Esophagus squamous epithelium (tissue), 5 donors: ENCODE measurements at places on chromosomes 3 and 15.

- DNase-seq: no peak
These were observed 48.0 kb upstream of the MEX3B start for GRCh38 chr15:82093774-82094211.

DNA sequence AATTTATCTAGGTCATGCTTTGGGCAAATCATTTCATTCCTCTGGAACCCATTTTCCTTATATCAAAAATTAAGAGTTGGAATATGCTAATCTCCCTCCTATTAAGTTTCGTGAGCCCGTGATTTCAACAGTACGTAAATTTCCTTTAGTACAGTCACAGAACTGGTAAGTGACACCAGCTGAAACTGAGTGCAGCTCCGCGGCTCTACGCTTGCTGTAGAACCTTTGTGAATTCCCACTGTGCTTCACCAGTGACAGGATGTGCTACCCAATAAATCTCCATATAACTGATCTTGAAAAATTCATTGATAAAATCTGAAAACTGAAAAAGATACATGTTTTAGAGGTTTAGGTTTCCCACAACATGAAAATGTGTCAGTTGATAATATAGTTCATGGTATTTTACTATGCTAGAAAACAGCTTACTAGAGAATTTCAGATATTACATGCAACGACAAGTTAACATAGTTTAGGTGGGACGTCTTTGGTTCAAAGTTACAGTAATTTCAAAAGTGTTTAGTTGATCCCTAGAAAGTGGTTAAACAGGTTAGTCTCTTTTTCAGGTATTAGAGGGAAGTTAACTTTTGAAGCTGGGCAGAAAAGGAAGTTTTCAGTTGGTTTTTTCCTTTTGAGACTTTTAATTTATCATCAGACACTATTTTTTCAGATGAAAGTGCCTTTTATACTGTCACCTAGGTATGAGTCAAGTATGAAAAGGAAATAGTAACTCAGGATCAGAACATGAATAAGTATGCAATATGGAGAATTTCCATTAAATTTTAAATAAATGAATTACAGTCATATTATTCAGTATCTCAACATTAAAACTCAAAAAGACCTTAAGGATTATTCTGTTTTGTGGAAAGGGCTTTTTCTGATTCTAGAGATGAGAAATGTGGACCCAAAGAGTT lies 57.0 kb downstream of the PPARG start:
- DNase-seq: no peak

- no peak for DNase-seq
These were observed 732.4 kb upstream of the BCHE start for GRCh38 chr3:166569589-166569988.

DNA sequence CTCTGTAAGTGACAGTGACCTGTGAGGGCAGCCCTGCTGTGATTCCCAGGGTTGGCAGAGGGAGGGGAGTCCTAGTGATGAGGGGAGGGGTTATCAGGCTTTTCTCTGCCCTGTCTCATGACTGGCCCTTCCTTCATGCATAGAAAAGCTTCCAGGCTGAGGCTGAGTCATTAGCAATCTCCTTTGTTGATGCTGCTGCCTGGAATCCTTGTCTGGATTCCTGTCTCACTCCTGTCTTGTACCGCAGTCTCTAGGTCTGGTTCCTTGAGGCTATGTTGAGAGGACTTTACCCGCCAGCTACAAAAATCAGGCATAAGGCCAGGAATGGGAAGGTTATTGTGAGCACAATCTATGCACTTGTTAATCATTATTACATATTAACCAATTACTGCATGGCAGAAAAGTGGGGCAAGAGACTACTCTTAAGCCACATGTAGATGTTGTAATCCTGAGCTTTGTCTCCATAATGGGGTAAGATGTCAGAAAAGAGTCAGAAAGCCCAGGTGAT lies 7.2 kb downstream of the KLHL6 start:
- no peak for DNase-seq

DNA sequence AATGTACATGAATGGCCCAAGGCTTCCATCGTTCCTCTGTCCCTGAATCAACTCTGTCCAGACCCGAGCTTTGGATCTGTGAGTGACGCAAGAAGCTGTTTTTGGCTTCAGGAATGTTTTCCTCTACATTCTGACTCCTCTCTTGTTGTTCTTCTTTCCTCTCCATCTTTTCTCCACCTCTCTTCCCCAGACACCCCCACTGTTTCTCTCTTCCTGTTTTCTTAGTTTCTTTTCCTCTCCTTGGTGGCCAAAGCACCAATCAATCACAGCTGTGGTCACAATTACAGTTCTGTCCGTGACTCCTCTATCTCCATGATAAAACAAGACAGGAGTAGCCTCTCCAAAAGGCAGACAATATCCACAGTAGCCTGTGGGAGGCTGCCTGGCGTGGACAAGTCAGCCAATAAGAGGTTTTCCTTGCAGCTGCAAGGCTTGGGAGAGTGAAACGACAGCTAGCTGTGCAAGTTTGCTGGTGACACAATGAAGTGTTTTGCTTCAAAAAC lies 4.9 kb upstream of the TMEM212 start:
- DNase-seq: no peak

DNA sequence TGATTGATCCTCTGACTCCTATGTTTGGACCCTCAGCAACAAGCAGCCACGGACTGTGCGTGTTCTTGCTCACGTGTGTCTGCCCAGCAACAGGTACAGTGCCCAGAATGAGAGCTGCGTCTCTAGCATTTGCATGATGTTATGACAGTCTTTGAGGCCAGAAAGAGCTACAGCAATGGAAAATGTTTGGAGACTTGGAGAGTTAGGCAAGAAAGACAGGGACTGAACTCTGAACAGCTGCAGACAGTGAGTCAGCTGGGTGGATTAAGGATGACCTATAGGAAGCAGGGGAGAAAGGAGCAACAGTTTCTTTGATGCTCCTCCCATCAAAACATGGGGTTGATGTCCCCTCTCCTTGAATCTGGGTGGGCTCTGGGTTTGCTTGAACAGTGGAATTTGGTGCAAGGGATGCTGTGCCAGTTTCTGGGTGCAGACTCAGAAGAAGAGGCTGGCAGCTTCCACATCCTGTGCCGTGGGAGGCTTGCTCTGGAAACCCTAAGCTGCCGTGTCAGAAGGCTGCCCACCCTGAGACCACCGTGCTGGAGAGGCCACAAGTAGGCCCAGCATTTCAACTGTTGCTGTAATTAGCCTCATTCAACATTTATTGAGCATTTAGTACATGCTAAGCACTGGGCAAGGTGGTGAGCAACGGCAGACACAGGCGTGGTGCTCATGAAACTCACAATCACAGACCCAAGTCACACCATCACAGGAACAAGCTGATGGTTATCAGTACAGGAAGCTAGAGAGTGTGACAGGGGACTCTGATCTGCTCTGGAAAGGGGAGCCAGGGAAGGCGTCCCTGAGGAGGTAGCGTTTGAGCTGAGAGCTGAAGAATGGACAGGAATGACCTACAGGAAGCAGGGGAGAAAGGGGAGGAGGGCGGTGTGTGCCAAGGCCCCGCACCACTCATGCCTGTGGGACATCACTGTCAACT lies 21.7 kb downstream of the CCR9 start:
- no peak for DNase-seq

GRCh38 chr3:134608771-134609435 lies 41.9 kb downstream of the KY start:
- no peak for DNase-seq

DNA sequence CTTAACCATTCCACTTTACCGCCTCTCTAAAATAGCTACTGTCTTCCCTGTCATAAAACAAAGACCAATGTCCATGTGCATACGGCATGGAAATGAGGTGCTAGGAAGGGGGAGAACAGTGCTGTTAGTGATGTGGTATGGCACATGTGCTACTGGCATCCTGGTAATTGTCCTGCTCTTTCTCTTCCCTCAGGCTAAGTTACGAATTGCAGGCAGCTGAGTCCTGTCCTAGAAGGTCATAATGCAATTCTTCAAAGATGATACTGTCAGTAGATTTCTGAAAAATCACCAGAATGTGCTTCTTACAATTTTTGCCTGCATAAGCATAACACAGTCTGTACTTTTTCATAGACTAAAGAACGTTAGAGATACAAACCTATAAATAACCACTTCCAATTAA lies 216.8 kb downstream of the RSL24D1 start:
- no peak for DNase-seq

GRCh38 chr3:126448893-126449180 lies 26.9 kb downstream of the ZXDC start:
- no peak for DNase-seq

DNA sequence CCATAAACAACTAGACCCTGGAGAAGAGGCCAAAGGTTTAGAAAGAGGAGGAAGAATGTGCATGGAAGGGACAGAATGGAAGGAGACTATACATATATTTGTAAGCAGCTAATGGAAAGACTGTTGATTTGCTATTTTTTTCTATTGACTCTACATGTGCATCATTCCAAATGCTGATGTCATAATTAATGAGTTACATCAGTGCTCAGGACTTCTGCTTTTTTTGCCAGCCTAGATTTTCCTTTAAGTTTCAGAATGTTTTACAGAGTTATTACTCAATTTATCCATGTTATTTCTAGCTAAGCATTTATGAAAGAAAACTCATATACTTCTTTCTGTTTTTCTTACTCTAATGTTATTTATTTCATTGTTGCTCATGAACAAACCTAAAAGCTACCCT lies 62.6 kb upstream of the VGLL3 start:
- no peak for DNase-seq

GRCh38 chr15:48384616-48385015 lies 53.4 kb downstream of the DUT start:
- no peak for DNase-seq

GRCh38 chr3:60064210-60065178 lies 1014.7 kb upstream of the CFAP20DC start:
- no peak for DNase-seq

DNA sequence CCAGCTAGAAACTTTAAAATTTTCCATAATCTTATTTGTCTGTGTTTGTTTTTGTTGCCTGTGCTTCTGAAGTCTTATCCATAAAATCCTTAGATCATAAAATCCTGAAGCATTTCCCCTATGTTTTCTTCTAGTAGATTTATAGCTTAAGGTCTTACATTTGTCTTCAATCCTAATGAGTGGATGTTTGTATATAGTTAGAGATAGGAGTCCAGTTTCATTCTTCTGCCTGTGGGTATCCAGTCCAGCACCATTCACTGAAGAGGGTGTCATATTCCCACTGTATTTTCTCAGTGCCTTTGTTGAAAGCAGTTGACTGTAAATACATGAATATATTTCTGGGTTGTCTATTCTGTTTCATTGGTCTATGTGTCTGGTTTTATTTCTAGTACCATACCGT lies 44.8 kb upstream of the SPSB4 start:
- no peak for DNase-seq

- no peak for DNase-seq
These were observed 1.4 kb downstream of the VEPH1 start for GRCh38 chr3:157501863-157502262.

DNA sequence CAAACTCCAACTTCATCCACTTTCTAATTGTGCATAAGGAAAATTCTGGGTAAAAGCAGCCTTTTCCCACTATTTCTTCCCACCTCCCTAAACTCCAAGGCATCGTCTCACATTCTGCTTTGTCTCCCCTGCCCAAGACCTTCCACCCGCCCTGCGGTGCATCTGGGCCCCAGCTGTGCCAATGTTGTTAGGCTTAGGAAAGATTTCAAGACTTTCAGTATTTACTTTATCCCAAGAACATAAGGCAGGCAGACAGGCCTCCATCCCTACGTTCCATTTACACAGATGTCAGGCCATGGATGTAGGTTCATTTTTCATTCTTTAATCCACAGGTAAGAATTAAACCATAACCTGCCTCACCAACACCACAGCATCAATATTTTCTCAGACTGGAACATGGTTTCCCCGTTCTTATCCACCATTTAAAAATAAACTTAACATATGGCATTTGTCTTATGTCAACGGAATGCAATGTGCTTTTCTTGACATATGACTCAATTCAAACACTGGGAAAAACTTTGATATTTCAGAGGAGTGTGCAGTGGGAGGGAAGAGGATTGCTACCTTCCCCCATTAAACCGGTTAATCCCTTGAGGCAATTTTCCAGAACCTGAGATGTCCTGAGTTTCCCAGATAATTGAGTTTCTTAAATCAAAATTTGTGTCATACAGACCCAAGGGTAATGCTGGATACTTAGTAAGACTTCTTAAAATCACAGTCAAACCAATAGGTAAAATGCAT lies 238.0 kb upstream of the LRIG1 start:
- DNase-seq: no peak

- no peak for DNase-seq
These were observed 40.5 kb upstream of the SEC13 start for GRCh38 chr3:10361375-10361774.

GRCh38 chr3:134847349-134847748 lies 52.3 kb downstream of the EPHB1 start:
- DNase-seq: no peak

- no peak for DNase-seq
These were observed 743.7 kb upstream of the EPHA6 start for GRCh38 chr3:96070678-96071077.

DNA sequence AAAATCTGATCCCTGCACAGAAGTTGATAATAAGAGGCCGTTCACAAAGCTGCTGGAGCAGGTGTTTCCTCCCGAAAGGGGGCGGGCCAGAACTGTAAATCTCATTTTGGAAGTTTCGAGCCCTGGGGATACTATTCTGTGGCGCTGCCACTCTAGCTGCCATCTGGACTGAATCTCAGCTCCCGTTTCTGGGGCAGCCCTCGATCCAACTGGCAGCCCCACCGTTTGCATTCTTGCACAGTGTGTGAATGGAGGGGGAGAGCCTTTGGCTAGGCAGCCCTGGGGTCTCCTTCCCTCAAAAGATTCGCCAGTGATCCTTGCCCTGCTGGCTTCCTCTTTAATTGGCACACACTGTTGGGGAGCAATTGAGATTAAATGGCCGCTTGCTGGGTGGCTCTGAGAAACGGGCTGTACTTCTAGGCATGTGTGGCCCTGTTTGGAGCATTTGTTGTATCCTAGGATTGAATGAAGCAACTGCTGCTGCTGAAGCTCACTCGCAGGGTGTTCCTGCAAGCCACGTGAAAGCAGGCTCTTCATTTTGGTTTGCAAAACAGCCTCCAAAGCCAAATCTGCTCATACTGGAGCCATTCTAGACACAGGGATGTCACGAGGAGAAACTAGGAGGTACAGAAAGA lies 57.2 kb upstream of the TOPAZ1 start:
- no peak for DNase-seq

- DNase-seq: no peak
These were observed 2.7 kb upstream of the APPL1 start for GRCh38 chr3:57224856-57225255.

DNA sequence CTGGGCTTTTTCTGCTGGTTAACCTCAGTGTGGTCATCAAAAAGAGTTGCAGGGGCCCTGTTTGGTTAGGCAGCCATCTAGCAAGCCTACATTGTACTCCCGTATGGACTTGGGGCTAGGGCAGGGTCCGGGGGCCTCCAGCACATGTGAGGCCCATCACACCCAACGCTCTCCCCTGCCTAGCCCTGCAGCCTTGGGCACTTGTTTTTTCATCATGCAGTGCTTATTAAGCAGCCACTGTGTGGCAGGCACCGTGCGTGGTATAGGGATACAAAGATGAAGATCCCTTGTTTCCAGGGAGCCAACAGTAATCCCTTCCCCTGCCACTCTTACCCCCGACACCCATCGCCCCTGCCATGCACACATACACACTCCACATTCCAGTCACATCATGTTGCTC lies 14.2 kb downstream of the MRAS start:
- no peak for DNase-seq
